ENCODE measurements at places on chromosomes 5 and 9.

DNA sequence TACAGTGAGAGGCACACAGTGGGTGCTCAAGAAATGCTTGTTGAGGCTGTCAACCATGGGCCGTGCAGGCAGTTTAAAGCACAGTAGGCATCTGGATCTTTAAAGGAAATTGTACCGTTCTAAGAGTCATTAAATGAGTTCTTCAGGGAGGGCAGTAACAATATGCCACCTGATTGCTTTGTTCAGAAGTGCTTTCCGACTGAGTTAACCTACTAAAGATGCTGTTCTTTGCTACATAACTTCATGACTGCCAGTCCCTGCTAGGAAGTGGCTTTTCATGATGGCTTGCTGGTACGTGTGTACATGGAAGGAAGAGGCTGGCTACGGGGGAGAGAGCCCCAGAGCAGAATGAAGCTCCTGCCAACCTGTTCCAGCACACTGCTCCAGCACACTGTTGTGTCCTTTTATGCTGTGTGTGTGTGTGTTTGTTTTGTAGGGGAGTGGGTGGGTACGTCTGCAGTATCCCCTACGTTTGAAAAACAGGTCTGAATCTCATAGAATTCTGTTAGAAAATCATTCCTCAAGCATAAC lies 41.9 kb upstream of the PPP2R2B start:
- DNase-seq: no peak

DNA sequence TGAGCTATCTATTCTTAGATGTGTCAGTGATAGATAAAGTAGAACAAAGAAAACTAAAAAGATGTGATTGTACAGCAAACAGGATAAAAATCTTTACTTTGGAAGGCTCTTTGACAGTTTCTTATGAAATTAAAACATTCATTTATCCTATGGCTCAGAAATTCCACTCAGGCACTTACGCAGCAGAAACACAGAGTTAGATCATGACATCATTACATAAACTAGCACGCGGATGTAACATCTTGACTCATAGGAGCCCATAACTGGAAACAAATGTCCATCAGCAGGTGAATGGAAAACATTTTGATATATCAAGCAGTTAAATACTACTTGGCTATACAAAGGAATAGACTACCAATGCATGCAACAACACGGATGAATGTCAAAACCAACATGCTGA lies 45.3 kb downstream of the ICE1 start:
- no peak for DNase-seq

DNA sequence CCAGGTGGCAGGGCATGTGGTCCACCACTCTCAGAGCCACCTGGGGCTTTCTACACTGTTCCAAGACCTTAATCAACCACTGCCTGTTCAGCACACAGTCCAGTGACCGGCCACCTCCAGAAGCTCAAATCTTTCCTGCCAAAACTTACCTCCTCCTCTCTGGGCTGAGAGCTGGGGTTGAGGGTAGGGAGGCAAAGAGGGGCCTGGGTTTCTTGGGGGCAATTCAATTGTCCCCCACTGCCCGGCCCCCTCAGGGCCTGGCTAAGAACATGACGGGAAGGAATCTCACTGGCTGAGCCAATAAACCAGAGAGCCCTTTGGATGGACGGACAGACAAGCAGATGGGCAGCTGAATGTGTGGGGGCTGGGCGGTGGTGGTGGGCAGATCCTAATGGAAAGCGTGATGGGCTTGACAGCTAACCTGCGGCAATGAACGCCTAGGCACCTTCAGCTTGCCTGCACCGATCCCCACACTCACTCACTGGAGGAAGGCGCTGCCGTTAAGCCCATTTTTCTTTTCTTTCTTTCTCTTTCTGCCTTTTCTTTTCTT lies 5.4 kb downstream of the NR5A1 start:
- DNase-seq: no peak

GRCh38 chr5:73388306-73388684 lies 60.3 kb downstream of the FOXD1 start:
- DNase-seq: no peak

DNA sequence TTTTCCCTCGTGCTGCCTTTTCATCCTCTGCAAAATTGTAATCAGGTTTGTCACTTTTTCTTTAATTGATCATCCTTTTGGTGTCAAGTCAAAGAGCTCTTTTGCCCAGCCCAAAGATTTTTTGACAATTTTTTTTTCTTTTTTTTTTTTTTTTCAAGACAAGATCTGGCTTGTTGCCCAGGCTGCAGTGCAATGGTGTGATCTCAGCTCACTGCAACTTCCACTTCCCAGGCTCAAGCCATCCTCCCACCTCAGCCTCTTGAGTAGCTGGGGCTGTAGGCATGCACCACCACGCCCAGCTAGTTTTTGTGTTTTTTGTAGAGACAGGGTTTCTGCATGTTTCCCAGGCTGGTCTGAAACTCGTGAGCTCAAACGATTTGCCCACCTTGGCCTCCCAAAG lies 36.7 kb downstream of the CDK7 start:
- DNase-seq: no peak

DNA sequence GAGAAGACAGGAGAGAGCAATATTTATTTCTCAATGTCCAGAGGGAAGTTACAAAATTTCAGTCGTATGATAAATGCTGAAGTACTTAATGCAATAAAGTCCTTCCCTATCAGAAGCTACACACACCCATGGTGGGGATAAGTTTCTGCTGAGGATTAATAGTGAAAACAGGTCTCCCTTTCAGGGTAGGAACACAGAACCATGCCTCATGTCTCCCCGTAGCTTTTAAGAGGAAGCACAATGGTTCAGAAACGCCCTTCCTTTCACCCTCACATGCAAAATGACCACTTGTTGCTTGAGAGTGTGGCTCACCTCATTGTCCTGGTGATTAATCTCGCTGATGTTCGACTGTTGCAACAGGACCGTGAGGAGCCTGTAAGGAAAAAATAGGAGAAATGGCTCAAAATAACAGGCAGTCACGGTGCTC lies 73.6 kb downstream of the ANKRD55 start:
- no peak for DNase-seq

GRCh38 chr5:132500244-132500930 lies 9.8 kb upstream of the IRF1 start:
- DNase-seq: peak; percentile 10

GRCh38 chr9:82882748-82883147 lies 180.2 kb downstream of the RASEF start:
- no peak for DNase-seq

GRCh38 chr5:132750471-132751230 lies 3.4 kb downstream of the CCNI2 start:
- DNase-seq: no peak

DNA sequence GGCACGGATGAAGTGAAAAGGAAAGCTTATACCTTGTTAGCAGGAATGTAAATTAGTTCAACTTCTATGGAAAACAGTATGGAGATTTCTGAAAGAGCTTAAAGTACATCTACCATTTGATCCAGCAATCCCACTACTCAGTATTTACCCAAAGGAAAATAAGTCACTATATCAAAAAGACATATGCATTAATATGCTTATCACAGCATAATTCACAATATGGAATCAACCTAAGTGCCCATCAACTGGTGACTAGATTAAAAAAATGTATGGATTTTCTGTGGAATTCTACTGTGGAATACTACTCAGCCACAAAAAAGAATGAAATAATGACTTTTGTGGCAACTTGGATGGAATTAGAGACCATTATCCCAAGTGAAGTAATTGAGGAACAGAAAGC lies 279.6 kb downstream of the GABRB2 start:
- DNase-seq: no peak
